ENCODE measurements at places on chromosomes 4 and X.

DNA sequence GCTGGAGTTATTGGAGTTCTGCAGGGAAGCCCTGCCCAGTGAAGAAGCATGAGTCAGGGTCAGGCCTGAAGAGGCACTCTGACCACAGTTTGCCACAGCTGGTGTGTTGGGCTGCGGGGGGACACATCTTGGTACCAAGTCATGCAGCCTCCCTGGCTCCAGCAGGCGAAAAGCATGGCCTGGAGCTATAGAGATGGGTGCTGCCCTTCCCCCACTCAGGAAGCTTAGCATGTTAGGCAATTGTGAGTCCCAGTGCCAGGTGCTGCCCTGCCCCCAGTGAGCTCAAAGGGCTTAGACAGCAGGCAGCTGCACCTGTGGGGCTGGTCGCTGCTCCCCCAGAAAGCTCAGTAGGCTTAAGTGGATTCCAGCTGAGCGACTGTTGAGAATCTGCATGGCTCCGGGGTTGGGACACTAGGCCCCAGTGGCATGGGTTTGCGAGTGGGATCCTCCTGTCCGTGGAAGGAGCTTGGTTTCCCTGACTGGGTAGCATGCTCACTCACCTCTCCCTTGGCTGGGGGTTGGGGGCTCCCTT lies 755.5 kb downstream of the GLUD2 start:
- DNase-seq: no peak

DNA sequence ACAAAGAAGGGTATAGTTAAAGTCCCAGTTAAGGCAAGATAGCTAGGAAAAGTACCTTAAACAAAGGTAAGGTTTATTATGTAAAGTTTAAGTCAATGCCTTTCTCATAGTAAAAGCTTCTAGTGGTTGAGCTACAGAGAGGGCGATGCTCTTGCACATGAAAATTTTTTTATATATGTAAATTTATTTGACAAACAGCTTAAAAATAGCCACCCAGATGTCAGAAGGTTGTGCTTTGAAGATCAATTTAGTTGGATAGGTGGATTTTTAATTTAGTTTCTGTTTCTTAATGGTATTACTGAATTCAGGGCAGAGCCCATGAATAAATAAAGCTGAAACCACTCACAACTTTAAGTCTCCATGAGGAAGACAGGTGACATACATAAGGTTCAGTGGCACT lies 29.4 kb upstream of the PPP1R2C start:
- no peak for DNase-seq

DNA sequence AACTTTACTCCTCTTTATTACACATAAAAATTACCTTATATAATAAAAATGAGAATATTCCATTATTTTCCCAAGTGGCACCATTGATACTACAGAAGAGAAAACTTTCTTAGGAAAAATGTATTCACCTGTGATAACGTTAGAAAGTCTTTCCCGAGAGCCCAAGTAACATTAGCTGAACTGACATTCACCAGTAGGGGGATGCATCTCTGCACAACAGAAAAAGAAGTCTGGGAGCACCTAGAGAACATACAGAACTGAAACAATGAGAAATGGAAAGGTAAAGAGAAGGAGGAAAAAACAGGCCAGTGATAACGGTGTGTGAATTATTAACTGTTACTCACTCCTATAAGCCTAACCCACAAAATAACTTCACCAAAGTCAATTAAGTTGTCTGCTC lies 423.3 kb downstream of the CENPC start:
- peak; percentile 31 for DNase-seq

DNA sequence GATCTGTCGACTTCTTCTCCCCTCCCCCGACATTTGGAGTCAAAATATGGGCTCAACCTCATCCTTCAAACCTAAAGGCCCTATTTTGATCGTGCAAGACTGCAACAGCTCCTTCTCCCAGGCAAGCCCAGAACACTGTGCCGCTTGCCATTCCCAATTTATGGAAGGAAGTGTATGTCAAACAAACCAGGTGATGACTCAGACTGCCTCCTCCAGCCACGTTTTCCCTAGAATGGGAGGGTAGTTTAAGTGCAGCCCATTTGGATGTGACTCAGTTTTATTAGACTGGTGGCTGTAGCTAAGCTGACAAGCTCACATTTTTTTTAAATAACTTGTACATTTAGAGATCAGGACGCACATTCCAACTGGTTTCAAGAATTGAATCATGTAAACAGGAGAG lies 570.4 kb upstream of the DIPK2B start:
- no peak for DNase-seq

DNA sequence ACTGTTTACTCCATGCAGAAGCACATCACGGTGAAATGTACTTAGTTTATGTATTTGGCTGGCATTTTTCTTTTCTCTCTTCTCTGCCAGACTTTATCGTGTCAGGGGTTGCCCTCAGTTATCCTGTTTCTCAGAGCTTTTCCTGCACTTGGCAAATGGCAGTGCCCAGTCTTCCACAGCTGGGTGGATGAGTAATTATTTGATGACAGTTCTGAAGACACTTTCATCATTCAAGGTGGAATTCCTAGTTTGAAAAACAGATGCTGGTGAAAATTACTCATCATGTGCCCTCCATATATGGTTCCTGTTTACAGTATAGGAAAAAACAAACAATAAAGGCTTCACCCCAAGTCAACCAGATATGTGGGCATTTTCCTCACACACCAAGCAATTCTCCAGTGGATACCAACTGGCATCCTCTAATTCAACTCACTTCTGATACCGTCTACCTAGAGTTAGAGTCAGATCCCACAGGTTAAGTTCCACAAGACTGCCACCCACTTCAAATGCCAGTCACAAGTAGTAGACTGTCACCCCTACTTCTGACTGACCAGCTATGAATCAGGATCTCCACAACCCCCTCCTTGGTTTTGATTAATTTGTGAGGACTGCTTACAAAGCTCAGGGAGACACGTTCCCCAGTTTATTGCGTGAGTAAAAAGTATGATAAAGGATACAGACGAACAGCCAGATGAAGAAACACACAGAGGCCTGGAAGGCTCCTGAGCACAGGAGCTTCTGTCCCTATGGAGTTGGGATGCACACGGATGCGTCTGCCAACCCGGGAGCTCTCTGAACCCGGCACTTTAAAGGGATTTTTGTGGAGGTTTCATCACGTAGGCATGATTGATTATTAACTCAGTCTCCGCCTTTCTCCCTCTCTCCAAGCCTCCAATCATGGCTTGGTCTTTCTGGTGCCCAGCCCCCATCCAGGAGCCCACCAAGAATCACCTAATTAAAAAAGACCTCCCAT lies 72.9 kb downstream of the CLDN34 start:
- no peak for DNase-seq

DNA sequence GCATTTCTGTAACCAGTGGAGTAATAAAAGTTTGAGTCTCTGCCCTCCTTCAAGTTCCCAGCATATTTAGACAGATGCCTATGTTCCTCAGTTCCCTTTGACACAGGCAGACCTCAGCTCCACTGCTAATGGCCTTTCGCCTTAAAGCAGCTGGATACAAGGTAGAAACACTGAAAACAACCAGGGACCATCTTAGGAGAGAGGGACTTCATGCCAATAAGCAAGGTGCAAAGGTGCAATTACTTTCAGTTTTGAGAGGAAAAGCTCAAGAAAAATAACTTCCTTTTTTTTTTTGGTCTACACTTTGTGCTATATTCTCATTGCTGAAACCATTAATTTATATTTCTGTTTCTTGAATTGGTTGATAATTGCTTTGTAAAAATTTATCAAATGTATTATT lies 781.9 kb upstream of the GALNTL6 start:
- no peak for DNase-seq

DNA sequence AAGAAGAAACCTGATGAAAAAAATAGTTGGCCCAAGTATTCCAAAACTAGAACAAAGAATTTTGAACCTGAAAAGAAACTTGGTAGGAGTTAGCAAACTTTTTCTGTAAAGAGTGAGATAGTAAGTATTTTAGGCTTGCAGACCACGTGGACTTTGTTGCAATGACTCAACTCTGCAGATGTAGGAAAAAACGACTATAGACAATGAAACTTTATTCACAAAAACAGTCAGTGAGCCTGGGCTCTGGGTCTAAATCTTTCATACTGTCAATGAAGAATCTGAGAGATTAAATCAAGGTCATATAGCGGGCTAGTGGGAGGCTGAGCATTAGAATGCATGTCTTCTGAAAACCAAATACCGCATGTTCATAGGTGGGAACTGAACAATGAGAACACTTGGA lies 23.0 kb downstream of the SH3D19 start:
- DNase-seq: no peak

DNA sequence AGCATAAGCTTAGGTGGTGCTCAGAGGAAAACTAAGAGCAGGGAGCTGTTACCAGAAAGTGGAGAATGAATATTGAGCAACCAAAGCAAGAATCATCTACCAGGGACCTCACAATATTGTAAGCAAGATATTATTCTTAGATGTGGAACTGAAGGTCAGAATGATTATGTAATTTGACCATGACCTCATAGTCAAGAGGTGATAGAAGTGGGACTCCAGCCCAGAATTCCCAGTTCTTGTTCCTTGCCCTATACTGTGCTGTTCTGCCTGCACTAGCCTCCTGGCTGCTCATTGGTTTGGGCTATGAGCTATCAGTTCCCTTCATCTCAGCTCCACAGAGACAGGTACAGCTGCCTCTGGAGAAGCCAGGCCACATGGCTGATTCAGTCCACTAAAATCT lies 229.4 kb downstream of the LDB2 start:
- DNase-seq: no peak

DNA sequence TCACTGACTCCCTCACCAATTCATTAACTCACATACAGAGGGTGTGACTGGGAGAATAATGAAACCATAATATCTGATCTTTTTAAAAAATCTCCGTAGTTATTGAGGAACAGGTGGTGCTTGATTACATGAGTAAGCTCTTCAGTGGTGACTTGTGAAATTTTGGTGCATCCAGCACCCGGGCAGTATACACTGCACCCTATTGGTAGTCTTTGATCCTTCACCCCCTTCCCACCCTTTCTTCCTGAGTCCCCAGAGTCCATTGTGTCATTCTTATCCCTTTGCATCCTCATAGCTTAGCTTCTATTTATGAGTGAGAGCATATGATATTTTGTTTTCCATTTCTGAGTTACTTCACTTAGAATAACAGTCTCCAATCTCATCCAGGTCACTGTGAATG lies 1143.8 kb downstream of the PCDH19 start:
- DNase-seq: no peak

GRCh38 chr4:74714611-74715130 lies 79.7 kb downstream of the BTC start:
- DNase-seq: no peak

- DNase-seq: no peak
Measured at GRCh38 chrX:23930894-23931604, 23.2 kb downstream of the CXorf58 start.

GRCh38 chr4:157772907-157773306 lies 399.9 kb downstream of the GASK1B start:
- no peak for DNase-seq

GRCh38 chr4:1060121-1060520 lies 48.7 kb downstream of the FGFRL1 start:
- no peak for DNase-seq

DNA sequence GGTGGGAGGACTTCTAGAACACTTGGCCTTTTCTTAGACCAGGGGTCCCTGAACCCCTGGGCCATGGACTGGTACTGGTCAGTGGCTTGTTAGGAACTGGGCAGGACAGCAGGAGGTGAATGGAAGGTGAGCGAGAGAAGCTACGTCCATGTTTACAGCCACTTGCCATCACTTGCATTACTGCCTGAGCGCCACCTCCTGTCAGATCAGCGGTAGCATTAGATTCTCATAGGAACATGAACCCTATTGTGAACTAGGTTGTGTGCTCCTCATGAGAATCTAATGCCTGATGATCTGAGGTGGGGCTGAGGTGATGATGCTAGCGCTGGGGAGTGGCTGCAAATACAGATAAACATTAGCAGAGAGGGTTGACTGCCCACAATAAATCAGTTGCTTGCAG lies 100.9 kb upstream of the IGFBP7 start:
- DNase-seq: no peak

DNA sequence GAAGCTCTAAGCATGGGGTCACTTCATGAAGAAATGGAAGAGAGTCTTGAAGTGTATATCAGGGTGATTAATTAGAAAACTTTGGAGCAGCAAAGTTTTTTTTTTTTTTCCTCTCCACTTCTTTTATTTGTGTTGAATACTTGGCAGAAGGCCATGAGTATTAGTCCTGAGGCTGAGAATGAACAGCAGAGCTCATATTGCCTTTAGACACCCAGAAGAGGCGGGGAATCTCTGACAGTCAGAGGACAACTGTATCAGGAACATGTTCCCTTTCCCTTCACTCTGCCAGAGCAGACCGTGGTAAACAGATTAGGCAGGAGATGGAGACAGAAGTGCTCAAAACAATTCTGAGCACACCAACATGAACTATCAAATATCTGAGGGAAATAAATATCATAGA lies 300.9 kb downstream of the FAM47A start:
- DNase-seq: no peak

DNA sequence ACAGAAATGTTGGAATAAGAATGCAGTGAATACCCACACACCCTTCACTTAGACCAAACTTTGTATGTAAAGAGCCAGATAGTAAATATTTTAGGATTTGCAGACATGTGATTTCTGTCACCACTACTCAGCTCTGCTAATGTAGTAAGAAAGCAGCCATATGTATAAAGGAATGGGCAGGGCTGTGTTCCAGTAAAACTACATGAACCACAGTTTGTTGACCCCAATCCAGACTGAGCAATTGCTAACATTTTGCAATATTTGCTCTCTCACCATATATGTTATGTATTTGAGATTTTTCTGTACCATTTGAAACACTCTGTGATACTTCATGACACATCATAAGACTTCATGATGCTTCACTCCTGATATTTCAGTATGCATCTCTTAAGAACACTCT lies 32.0 kb upstream of the TBC1D1 start:
- no peak for DNase-seq

- DNase-seq: no peak
Measured at GRCh38 chr4:144633215-144633614, 12.7 kb upstream of the HHIP start.

DNA sequence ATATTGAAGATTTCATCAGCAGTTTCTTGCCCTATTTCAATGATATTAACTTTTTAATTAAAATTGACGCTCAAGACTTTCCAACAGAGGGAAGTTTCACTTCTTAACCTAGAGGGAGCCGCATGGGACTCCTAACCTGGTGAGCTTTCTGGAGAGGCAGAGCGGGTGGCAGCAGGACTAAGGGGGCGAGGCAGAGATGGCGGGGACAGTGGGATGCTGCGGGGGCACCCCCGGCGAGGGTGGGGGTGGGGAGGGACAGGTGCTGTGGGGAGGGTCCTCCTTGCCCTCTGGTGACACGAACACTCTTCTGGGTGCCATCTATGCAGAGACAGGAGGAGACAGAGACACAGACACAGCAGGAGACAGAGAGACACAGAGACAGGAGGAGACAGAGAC lies 104.4 kb downstream of the ADRA2C start:
- no peak for DNase-seq

GRCh38 chrX:137212078-137212632 lies 178.4 kb upstream of the GPR101 start:
- no peak for DNase-seq

DNA sequence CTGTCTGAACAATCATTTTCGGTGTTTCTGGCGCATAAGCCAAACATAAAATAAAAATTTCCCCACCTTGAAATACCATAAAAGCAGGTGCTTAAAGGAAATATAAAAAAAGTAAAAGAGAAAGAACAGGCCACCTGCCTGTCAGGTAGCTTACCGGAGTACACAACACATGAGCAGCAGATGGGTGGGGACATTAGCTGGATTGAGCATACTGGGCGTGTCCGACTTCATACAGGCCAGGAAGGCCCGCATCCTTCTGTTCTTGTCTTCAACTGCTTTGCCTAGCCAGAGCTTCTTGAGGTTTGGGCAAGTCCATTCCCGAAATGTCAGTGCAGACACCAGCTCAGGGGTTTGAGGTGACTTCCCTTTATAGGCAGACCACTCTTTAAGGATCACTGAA lies 66.7 kb downstream of the FAM120C start:
- no peak for DNase-seq

All from endothelial cell (in vitro differentiated cells).